ENCODE measurements at places on chromosomes 1 and 21.

DNA sequence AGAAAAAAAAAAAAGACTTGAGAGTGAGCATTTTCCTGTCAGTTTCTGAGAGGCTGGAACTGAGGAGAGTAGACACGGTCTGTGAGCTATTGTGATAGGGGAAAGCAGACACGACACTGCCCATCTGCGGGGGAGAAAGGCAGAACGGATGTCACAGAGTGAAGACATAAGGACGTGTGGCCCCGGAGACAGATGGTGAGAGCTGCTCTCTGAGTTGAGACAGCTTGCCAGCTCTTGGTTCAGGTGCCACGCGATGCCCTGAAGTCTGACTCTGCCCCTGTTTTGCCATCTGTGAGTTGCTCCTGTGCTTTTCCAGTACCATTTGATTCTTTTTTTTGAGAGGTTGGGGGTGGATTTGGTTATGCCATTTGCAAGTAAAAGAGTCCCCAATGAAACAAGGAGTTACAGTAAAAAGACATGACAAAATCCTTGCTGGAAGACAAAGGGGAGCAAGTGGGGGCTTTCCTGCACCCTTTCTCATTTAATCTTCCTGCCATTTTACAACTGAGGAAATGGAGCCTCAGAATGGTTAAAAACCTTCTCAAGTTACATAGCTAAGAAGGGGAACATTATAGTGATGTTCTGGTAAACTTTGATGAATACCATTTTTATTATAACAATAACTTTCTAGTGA is 128.9 kb upstream of the DNAH14 start:
- DNase-seq = no peak

GRCh38 chr1:8384088-8384487 is 66.2 kb downstream of the SLC45A1 start:
- DNase-seq = no peak

DNA sequence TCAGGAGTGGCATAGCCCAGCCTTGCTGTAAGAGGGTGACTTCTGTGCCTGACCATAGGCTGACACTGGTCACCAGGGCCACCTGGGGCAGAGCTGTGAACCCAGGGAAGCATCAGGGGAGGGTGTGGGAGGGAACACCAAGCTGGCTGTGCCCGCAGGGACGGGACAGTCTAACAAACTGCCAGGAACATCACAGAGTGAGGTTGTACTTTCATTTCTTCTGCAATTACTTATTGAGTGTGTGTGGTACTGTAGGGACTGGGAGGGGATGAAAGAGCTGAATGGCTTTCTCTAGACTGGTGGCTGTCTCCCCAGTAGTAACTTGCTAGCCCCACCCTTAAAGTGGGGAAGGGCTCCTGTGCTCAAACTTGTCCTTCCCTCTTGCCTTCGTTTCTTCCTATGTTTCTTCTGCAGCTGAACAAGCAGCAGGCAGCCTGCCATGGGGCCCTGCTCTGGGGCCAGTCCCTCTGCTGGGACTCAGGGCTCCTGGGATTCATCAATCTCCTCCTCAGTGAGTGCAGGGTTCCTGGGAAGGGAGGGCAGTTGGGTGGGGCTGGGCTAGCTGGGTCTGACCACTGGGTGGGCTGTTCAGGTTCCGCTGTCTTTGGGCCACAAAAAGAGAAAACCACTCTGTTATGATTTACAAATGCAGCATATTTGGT is 39.7 kb upstream of the ETV3 start:
- DNase-seq = no peak

- no peak for DNase-seq
These were observed 1.2 kb downstream of the PTTG1IP start for GRCh38 chr21:44872323-44872648.

DNA sequence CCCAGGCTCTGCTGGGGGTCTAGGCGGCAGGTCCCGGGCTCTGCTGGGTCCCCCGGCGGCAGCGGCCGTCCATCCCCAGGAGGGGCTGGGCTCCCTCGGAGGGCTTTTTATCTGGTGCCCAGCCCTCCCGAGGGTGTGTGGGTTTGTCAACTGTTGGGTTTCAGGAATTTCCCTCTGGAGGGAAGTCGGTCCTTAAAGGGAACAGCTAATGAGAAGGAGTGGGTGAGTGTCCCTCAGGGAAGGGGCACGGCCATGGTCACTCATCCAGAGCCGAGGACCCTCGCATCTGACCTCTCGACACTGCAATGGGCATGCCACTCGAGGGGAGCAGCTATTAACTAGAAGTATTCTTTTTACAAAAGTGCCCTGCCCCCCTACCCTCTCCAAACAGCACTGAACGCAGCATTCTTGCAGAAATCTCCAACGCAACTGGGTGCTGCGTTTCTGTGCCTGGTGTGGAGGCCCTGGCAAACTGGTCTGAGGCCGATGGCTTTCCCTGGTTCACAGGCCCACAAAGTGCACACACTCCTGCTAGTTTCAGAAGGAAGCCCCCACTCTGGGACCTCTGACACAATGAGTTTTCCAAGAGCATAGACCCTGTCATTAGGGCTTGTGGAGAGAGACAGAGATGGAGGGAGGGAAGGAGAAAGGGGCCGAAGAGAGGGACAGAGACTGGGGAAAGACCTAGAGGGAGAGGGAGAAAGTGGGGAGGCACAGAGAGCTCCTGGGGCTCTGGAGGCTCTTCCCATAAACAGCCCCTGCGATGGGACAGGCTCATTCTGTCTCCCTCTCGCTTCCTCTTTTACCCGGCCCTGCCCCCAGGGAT is 1.0 kb upstream of the TSPEAR start:
- no peak for DNase-seq

GRCh38 chr1:25797939-25798338 is 2.1 kb upstream of the SELENON start:
- no peak for DNase-seq

DNA sequence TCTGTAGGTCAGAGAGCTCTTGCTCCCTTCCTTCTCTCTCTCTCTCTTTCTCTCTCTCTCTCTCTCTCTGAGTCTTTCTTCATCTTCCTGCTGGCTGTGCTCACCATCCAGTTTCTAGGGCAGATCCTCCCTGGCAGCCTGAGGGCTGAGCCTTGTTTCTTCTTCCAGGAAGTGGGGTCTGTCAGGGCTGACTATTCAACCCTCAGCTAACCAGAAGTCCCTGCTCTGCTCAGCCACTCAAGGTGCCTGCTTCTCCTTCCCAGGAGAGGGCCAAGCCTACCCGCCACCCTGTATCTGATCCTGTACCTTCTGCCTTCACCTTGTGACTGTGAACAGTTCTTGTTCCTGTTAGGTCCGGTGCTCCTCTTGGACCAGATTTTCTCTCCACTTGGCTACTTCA is 107.6 kb upstream of the ETV3 start:
- DNase-seq = no peak

DNA sequence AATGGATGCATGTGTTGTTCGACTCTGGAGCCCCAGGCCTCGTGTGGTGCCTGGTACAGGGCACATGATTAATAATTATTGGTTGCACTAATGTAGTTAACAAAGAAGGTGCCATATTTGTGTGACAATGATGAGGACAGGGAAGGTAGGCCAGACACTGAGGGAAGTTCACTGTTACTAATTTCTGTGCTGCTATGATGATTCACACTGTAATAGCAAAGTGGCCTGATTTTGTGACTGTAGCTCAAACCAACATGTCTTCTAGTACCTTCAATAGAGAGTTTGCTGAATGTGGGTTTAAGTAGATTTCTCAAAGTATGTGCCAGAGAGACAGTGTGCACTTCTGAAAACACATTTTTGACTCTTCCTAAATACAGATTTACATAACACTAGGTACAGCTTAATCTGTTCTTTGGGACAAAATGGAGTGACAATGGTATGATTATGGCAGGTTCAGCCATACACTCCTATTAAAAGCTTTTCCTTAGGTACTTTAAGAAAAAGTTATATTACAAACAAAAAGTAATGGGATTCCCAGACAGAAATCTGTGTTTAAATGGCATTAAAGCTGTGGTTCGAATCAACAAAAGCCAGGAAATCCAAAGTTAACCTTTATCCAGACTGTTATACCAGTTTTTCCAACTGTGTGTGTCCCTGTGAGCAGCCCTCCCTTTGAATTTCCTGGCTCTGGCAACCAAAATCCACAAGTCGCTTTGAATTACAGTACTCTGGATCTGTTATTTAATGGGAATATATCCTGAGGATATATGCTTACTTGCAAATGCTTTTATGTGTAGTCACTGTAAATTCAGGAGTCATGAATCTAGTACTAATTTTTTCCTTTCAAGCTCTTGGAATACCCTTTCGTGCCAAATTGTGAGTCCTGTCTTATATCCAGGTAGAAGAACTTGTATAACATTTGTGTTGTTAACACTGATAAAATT is 277.1 kb upstream of the SGIP1 start:
- DNase-seq = no peak

DNA sequence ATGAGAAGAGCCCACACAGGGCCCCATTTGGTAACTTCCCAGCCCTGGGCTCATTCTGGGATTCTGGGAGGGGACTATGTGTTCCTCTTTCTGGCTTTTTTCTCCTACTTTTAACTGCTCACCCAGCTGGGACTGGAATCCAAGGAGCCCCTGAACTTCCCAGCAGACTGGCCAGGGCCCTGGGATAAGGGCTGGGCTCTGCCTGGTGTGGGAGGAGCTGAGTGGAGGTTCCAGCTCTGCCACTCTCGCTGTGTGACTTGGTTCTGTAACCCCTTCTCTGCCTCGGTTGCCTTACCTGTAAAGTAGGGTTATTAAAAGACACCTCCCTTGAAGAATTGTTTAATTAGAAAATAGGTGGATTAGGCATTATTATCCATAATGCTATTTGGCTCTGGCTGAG is 19.6 kb upstream of the EPB41 start:
- no peak for DNase-seq

DNA sequence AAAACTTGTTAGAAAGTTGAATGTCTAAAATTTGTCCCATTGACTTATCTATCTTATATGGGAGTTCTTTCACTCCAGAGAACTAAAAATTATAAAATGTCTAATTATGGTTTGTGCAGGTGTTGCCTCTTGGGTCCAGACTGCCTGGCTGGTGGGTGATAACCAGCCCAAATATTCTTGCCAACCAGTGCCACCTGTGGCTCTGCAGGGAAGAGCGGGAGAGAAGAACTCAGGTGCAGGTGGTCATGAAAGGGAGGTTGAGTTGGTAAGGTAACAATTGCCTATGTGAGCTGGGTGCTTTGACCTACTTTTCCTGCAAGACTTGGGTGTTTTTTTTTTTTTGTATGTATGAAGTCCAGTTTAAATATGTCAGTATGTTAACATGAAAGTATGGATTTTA is 10.2 kb downstream of the RPS6KC1 start:
- no peak for DNase-seq

GRCh38 chr1:29839726-29840125 is 603.4 kb downstream of the PTPRU start:
- DNase-seq = no peak

- no peak for DNase-seq
These were observed 19.5 kb upstream of the OR6N2 start for GRCh38 chr1:158800526-158800925.

DNA sequence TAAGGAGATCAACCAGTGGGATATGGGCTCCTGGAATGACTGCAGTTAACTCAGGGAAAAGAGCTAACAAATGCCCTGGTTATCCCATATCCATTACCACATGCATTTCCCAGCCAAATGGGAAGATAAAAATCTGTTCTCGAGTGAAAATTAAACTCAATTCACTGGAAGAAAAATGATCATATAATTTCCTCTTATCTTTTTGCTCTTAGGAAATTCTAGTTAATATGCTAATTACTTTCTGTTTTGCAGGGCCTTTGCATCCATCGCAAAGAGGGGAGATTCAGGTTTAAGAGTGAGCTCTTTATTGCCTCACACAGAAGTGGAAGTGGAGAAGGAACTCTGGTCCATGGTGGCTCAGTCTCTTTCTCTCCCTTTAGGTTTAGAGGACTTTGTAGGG is 3.9 kb upstream of the IL24 start:
- DNase-seq = no peak

- DNase-seq = no peak
These were observed 80.8 kb downstream of the MORN1 start for GRCh38 chr1:2310332-2311183.

DNA sequence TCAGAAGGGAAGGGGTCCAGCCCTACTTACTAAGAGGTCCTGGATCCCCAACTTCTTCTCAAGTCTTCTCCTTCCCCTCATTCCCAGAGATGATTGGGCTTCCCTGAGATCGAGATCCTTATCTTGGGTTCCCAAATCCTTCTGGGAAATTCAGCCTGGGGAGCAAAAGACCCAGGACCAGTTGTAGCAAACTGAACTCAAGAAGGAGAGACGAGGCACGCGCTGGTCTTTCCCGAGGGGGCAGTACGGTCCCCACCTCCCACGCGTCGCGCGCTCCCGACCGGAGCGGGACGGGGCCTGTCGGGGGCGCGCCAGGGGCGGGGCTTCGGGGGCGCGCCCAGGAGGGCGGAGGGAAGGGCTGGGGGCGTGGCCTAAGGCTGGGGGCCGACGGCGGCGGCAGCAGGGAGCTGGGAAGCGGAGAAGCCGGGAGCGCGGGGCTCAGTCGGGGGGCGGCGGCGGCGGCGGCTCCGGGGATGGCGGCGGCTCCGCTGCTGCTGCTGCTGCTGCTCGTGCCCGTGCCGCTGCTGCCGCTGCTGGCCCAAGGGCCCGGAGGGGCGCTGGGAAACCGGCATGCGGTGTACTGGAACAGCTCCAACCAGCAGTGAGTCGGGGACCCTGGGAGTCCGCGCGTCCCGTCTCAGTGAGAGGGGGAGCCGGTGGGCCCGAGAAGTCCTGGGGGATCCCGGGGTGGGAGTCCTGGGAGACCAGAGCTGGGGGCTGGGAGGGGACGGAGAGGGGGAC is at the start of gene EFNA3:
Gene EFNA3, plus strand, starts transcription at position 369 of the 741 bp plus-strand sequence. Its CDS starts 105 bp downstream, at position 474.
- no peak for DNase-seq

GRCh38 chr1:8365661-8366362 is 47.9 kb downstream of the SLC45A1 start:
- no peak for DNase-seq

DNA sequence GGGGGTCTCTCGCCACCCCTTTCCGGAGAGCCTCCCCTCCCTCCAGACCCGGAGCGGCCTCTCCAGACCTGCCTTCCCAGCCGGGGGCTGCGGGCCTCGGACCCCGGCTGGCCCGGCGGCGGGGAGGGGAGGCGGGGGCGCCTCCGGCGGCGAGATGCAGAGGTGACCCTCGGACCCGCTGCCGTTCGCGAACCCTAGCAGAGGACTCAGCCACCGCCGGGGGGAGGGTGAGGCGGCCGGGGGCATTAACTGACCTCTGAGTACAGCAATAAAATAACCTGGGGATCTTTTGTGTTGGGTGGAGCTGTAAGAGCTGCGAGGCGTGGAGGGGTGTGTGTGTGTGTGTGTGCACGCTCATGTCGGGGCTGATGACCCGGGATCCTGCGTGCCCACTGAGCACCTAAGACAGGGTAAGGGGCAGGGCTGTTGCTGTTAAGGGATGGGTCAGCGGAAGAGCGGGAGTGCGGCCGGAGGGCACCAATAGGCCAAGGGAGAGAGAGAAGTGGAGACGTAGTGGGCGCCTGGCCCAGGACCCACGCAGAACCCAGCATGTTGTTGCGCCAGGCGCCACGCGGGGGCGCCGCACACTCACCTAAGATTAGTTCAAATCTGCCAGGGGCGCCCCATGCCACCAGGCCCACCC is 6.3 kb downstream of the HAPLN2 start:
- peak; percentile 25 for DNase-seq

Measured in stimulated activated CD4-positive, alpha-beta T cell treated with anti-CD3 and anti-CD28 coated beads, TNF-alpha, amount 100 ng/mL, for 1 hour (primary cell).